Epithelial cell of proximal tubule (primary cell): ENCODE measurements at places on chromosomes 5 and 9. TPM values are rescaled to one million over a fixed set of nuclear protein-coding genes. Genes with fewer than 3 reads are reported as not detected.

Gene LHX3
- not detected in 2 replicates for total RNA-seq

Gene FGFR4
- 50.0 and 54.6 TPM in 2 replicates for total RNA-seq

Gene BTNL8
- not detected in 2 replicates for total RNA-seq

Gene PCDHB2
- total RNA-seq, result under 0.01 and 0.17 TPM in 2 replicates

Gene EMB
- total RNA-seq, result 4.3 and 4.9 TPM in 2 replicates

Gene PCA3
- not detected in 2 replicates for total RNA-seq

Gene CCL27
- total RNA-seq, result not detected in 2 replicates

Gene PHF24
- 0.12 TPM in 1 of 2 replicates, not detected in the other for total RNA-seq

Gene INSL4
- total RNA-seq, result not detected in 2 replicates

Gene GPR151
- not detected in 2 replicates for total RNA-seq

Gene PCDHGB2
- total RNA-seq, result 0.43 and 0.98 TPM in 2 replicates

Gene OR1J2
- total RNA-seq, result not detected in 2 replicates

Gene ASTN2
- 4.1 and 4.4 TPM in 2 replicates for total RNA-seq

Gene MAN2A1
- 34.7 and 51.2 TPM in 2 replicates for total RNA-seq

Gene PCDHB11
- 0.06 and 0.07 TPM in 2 replicates for total RNA-seq

Gene CKMT2
- not detected in 2 replicates for total RNA-seq

Gene NMUR2
- total RNA-seq, result 0.22 TPM in 1 of 2 replicates, not detected in the other

Gene ATP10B
- 0.06 TPM in 1 of 2 replicates, not detected in the other for total RNA-seq

Gene TNC
- 66.1 and 68.9 TPM in 2 replicates for total RNA-seq

Gene PGM5
- total RNA-seq, result 1.2 TPM in 1 of 2 replicates, not detected in the other

Gene NTNG2
- total RNA-seq, result 0.07 TPM in 1 of 2 replicates, not detected in the other

Gene TAF11L14
- total RNA-seq, result not detected in 2 replicates

Gene TPPP
- total RNA-seq, result 0.46 and 1.0 TPM in 2 replicates

Gene CNTRL
- total RNA-seq, result 9.2 and 9.6 TPM in 2 replicates

Gene HAVCR2
- 0.12 TPM in 1 of 2 replicates, not detected in the other for total RNA-seq

Gene ACTBL2
- 2.2 and 2.3 TPM in 2 replicates for total RNA-seq

Gene PNPLA7
- total RNA-seq, result under 0.01 and 0.06 TPM in 2 replicates

Gene KYAT1
- total RNA-seq, result 18.9 and 21.0 TPM in 2 replicates

Gene RNF180
- 4.5 and 4.6 TPM in 2 replicates for total RNA-seq

Gene URM1
- total RNA-seq, result 39.4 and 52.1 TPM in 2 replicates

Gene CCDC171
- total RNA-seq, result 0.92 and 0.94 TPM in 2 replicates

Gene SLC25A46
- 32.8 and 49.4 TPM in 2 replicates for total RNA-seq
